NCI-H1092 treated with DMSO at 0.1 percent for 48 hours (cell line): ENCODE measurements at places on chromosomes 3 and 15.

DNA sequence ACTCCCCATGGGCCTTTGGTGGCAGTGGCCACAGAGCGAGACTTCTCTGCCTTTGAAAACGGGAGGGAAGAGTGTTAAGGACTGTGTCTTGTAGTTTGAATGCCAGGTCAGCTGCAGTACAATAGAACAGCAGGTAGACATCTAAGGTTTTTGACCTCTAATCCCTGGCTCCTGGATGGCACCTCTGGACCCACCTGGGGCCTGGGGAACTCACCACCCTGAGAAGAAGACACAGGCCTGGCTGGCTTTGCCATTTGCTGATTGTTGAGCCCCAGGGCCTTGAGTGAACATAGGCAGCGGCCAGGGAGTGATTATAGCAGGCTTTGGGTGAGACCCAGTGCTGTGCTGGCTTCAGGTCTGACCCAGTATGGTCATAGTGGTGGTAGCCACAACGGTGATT is 66.4 kb downstream of the ZMAT3 start:
- no peak for DNase-seq

DNA sequence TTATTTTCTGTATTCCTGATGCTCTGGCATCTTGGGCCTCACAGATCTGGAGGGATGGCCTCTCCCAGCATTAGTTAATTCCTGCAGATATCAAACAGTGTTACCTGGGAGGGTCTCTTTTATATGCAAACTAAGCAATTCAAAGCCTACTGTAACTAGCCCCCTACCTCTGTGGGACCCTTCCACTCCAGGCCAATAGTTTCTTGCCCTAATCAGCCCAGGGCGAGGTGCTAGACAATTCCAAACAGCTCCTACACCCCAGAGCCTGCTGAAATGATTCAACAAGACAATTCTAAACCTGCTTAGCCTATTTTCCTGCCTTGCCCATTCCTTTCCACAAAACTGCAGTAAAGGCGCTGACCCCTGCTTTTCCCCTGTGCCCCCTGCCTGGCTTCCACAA is 106.6 kb upstream of the IGSF10 start:
- DNase-seq = no peak

DNA sequence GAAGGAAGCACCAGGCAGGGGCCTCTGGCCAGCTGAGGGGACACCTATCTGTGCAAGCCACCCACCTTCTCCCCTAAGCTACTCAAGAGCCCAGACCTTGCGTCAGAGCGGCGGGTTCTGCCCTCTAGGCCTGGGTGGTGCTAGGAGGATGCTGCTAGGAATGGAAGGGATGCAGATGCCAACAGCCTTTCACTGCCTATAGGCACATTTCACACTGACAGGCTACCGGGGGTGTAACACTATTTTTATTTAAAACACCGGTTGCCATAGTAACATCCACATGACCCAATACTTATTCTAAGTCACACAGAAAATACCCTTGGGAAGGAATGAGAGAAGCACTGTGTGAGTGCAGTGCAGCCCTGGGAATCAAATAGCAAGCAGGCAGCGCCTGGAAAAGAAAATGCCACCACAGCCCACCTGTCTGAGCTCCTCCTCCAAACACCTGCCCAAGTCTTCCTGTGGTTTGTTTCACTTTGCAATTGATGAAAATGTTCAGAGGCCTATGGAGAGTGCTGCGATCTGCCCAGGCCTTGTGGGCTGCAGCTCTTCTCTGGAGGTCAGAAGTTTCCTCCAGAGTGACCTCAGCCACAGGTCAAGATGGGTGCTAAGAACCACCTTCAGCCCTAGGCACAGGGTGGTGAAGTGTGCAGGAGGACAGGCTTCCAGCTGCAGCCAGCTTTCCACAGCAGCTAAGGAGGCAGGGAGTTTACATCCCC is 113.5 kb upstream of the TOPAZ1 start:
- DNase-seq = no peak

GRCh38 chr15:56356616-56357015 is 8.6 kb upstream of the TEX9 start:
- DNase-seq = no peak

- DNase-seq = no peak
Observed at GRCh38 chr3:55156851-55157650, 229.2 kb upstream of the LRTM1 start.

GRCh38 chr3:66803206-66803605 is 194.9 kb upstream of the KBTBD8 start:
- DNase-seq = no peak

- no peak for DNase-seq
Observed at GRCh38 chr3:5739949-5740348, 552.4 kb downstream of the EDEM1 start.

DNA sequence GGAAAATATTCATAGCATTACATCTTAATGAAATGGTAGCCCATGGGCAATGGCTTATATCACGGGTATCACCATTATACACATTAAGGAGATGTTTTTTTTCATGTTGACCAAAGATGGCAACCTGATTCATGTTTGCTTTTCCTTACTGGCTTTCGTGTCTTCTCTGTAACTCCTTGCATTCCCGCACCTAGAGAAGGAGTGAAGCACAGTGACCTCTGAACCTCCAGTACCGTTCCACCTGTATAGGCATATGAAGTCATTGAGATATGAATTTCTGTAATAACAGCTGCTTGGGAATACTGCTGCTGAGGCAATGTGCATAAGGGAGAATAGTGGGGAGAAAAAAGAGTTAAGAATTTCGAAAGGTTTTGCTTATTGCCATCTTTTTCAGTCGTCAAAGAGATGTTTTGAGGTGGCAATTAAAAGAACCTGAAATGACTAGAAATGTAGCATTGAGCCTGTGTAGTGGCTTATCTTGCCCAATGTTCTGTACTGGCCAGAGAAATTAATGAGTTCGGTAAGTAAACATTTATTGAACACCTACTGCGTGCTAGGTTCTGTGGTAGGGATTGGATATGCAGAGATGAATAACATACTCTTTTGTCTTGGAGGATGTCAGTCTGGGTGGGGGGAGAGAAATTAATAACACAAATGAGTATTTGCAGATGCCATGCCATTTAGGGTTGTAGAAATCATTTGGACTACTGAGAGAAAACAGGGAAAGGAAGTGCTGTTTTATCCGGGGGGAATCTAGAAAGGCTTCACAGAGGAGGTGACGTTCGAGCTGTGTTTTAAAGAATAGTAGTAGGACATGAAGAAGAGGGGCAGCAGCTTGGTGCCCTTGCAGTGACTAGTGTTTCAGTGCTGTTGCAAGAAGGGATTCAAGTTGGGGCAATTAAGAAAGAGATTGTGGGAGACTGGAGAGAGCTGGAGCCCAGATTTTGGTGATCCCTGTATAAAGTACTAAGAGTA is 2.5 kb downstream of the FEM1B start:
- no peak for DNase-seq

- no peak for DNase-seq
Observed at GRCh38 chr3:40677321-40677720, 152.6 kb downstream of the ZNF621 start.

GRCh38 chr3:87792198-87792533 is 266.6 kb downstream of the CGGBP1 start:
- no peak for DNase-seq

GRCh38 chr15:69143756-69144436 is 16.5 kb upstream of the GLCE start:
- no peak for DNase-seq

- peak; percentile 82 for DNase-seq
Observed at GRCh38 chr3:141454906-141455602, 31.8 kb upstream of the RASA2 start.

DNA sequence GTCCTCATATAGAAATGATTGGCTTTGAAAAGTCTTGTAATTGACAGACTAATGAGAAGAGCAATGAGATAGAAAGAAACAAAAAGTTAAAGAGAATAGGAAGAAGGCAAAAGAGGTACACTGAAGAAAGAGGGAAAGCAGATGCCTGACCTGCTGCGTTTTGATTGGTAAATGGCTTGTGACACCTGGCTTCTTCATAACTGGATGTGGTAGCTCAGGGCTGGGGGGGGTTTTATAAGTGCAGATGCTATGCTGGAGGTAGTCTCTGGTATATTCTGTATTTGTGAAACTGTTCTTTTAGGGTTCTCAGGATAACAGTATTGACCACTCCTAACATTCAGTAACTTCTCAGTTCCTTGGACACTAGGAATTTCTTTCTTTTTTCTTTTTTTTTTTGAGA is 1.4 kb downstream of the STARD9 start:
- DNase-seq = no peak

DNA sequence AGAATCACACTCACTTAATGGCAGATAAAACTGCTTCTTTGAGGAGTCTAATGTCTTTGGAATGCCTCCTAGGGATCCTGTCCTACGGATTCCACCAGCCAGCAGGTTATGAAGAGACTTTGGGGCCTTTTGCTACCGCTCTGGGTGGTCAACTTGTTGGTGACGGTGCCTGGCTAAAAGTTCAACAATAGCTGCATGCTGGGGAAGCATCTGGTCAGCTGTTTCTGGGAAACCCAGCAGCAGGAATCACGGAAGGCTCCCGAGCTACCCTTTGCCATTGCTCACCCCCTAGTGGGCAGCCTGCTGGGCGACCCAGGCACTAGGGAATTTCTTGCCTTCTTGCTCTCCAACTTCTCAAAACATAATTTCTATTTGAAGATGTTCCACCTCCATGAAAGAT is 263.3 kb downstream of the NEK10 start:
- no peak for DNase-seq

GRCh38 chr3:171841620-171842000 is 1.5 kb upstream of the TMEM212 start:
- no peak for DNase-seq

GRCh38 chr3:98768961-98769360 is 5.8 kb downstream of the ST3GAL6 start:
- no peak for DNase-seq

GRCh38 chr3:188003188-188004171 is 150.5 kb upstream of the LPP start:
- DNase-seq = peak; percentile 63

DNA sequence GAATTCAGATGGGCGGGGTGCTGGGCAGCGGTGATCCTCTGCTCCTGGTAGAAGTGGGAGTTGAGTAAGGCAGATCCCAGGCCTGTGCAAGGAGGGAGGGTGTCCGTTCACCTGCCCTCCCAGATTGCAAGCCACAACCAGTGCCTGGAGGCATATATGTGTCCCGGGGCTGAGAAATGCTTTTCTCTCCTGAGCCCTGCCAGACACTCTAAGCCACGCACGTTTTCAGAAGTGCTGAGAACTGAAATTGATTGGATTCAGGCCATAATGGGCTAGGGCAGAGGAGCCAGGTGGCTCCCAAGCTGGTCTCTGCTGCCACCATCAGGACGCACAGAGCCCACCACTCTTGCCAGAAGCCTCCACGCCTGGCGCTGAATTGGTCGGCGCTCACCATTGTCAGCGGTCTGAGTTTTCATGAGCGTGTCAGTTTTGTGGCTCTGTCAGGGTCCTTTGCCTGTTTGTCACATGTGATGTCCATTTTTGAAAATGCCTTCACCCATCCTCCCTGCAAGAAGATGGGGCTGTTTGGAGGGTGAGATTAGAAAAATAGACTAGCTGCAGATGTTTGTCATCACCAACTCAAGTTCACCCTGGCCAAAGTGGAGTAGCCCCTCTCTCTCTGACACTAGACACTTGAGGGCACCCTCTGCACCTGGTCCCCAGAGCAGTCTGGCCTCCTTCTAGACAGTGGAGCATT is 15.4 kb upstream of the BFSP2 start:
- DNase-seq = peak; percentile 77
